ENCODE measurements at places on chromosomes 3 and 15.

GRCh38 chr15:66876421-66876730 is 174.3 kb downstream of the SMAD6 start:
- peak; percentile 27 for DNase-seq

GRCh38 chr3:111246967-111247760 is 175.5 kb downstream of the NECTIN3 start:
- DNase-seq: peak; percentile 86

GRCh38 chr3:129104051-129104450 is 17.6 kb downstream of the RAB43 start:
- DNase-seq: no peak

DNA sequence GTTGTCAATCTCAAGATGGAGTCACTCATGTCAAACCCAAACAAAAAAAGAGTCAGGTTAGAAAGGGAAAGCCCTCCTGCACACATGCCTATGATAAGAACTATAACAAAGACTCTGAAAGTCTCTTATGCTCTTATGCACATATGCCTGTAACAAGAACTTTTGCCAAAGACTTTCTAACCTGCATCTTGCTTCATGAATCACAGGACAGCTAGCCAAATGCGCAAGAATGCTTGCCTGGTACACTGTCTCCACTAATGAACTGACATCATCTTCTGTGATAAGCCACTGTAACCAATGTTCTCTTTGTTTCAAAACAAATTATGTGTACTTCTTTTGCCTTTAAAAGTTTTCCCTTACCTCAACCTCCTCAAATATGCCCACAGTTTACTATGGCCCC is 18.2 kb upstream of the EHHADH start:
- no peak for DNase-seq

GRCh38 chr3:105094588-105094987 is 272.1 kb upstream of the ALCAM start:
- DNase-seq: no peak

GRCh38 chr3:123586131-123586530 is 1.3 kb upstream of the HACD2 start:
- DNase-seq: peak; percentile 78

- DNase-seq: peak; percentile 27
Measured at GRCh38 chr3:143276592-143276991, 157.0 kb downstream of the CHST2 start.

DNA sequence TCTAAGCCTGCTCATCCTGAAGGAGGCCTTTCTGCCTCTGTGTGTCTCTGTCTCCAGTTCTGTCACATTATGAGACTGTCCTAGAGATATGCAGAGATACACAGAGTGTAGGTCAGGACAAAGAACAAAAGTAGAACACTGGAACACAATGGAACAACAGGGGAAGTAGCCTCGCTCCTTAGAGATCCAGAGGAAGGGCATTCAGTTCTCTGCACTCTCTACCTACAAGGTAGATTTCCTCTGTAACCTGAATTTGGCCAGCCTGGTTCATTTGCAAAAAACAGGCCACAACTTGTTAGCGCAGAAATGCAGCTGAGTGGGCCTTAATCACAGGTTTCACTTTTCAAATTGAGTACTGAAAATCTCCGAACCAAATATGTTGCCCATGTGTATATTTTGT is 19.4 kb downstream of the NEK10 start:
- no peak for DNase-seq

DNA sequence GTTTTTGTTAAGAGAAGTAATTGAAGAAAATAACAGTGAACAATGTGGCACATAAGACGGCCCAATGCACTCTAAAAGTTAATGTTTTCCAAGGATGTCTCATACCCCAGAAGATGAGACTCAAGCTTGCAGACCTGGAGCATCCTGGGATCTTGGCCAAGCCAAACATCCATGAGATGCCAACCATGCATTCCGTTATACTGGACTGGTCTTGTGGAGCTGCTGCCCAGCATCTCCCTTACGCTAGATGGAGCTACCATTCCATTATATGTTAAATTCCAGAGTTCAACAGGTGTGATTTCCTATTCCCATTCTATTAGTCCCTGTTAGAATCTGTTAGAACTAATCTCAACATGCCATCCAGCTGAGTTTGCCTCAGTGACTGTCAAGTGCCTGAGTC is 181.8 kb downstream of the PDCD6IP start:
- peak; percentile 93 for DNase-seq
